ENCODE measurements at places on chromosomes 2 and 18. TPM values are rescaled to one million over a fixed set of nuclear protein-coding genes. Genes with fewer than 3 reads are reported as not detected.

HJURP gene
- total RNA-seq, result 1.8 TPM

- no peaks in the 10 kb centered on the region for H3K36me3 ChIP-seq
- no peaks in the 10 kb centered on the region for H3K4me1 ChIP-seq
- no peaks in the 10 kb centered on the region for H3K27me3 ChIP-seq
- H3K27ac ChIP-seq, result no peak overlapping the region
Measured at GRCh38 chr2:19031642-19032041, 326.8 kb downstream of the OSR1 start.

DNA sequence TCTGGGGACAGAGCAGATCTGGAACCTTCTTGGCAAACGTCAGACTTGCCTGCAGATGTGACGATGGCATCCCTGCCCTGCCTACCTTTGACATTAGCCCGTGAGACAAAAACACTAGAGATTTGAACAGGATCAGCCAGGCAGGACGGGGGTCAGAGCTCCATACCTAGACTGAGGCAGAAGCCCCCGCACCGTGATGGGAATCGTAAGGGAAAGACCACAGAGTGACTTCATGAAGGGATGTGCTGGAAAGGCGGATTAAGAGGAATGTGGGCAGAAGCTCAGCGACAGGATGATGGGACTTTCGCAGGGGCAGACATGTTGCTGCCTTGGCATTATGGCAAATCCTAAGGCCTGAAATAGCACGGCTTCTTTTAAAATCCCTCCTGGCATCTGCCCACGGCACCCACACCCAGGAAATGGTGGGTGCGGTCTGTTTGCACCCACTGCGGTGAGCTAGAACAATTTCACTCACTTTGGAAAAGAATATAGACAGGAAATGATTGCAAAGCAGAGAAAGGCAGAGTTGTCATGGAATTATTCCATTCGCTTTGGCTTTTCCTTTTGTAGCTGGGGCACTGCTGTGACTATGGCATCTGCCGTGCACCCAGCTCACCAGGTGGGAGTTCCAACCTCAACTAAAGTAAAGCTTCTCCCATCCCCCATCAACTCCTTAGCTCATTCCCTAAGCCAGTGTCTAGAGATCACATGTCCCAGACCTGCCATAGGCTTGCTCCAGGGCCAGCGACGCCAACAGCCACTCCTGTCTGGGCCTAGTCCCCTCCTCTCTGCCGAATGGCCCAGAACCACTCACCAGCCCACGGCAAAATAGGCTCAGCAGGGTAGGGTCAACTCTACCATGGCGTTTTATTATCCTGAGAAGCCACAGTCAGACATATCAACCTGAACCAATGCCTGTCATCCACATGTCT is 112.7 kb upstream of the NPAS2 start:
- no peak overlapping the region for H3K27ac ChIP-seq
- no peak for DNase-seq
- no peaks in the 10 kb centered on the region for H3K4me1 ChIP-seq
- H3K36me3 ChIP-seq, result no peaks in the 10 kb centered on the region
- no peak overlapping the region for H3K4me3 ChIP-seq
- no peaks in the 10 kb centered on the region for H3K27me3 ChIP-seq

DNA sequence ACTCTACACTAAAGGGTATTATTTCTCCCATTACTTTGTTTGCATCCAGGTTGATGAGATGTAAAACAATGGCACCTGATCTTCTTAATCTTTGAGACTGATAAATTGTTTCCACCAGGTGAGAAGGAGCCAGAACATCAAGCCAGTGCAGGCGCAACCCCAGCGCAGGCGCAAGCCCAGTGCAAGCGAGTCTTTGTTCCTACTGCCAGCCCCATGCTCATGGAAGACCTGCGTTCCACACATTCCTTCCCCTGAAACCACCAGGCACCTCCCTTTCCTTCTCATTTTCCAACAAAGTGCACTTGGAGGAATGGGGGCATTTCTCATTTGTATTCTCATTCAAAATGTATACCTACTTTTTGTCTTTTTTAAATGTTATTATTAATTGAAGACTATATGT is 188.7 kb upstream of the SMAD2 start:
- no peaks in the 10 kb centered on the region for H3K36me3 ChIP-seq
- no peak overlapping the region for H3K4me3 ChIP-seq

CIB4 gene
- total RNA-seq, result not detected

GRCh38 chr18:76480913-76481312 is 14.1 kb downstream of the ZNF516 start:
- peaks cover 76% of the 10 kb centered on the region for H3K4me1 ChIP-seq
- no peak for DNase-seq
